IMR-90 (cell line): ENCODE measurements at places on chromosomes 6 and 20. TPM values are rescaled to one million over a fixed set of nuclear protein-coding genes. Genes with fewer than 3 reads are reported as not detected.

Gene BMP7
- not detected in 2 replicates for total RNA-seq

Gene HLA-DPA1
- not detected in 2 replicates for total RNA-seq

Gene CTAGE9
- not detected in 2 replicates for total RNA-seq

Gene FAM229B
- total RNA-seq: 8.6 and 11.4 TPM in 2 replicates

Gene XKR7
- not detected in 2 replicates for total RNA-seq

Gene POU3F2
- total RNA-seq: not detected in 2 replicates

Gene PAK5
- total RNA-seq: not detected in 2 replicates

Gene C4A
- total RNA-seq: 0.83 and 0.90 TPM in 2 replicates

Gene UNC93A
- not detected in 2 replicates for total RNA-seq

Gene COL9A1
- not detected in 2 replicates for total RNA-seq

Gene RTEL1
- 9.4 and 14.7 TPM in 2 replicates for total RNA-seq

Gene DLK2
- 0.90 and 1.1 TPM in 2 replicates for total RNA-seq

Gene NOX3
- not detected in 2 replicates for total RNA-seq

Gene VNN1
- not detected in 2 replicates for total RNA-seq

Gene TMEM244
- 0.28 and 0.36 TPM in 2 replicates for total RNA-seq

Gene CDSN
- not detected in 2 replicates for total RNA-seq

Gene RIN2
- 61.4 and 72.2 TPM in 2 replicates for total RNA-seq

Gene CLDN20
- total RNA-seq: not detected in 2 replicates

Gene VGLL2
- total RNA-seq: not detected in 2 replicates

Gene FAM184A
- total RNA-seq: not detected in 2 replicates

Gene MSH5
- total RNA-seq: 4.7 and 5.6 TPM in 2 replicates

Gene C20orf96
- total RNA-seq: 1.1 and 2.0 TPM in 2 replicates

Gene IL17F
- total RNA-seq: not detected in 2 replicates

Gene SPATS1
- not detected in 2 replicates for total RNA-seq

Gene TXLNB
- under 0.01 TPM in 2 replicates for total RNA-seq

Gene TNF
- total RNA-seq: not detected in 2 replicates

Gene MAP7
- total RNA-seq: 0.28 and 0.36 TPM in 2 replicates

Gene TAGAP
- total RNA-seq: not detected in 2 replicates

Gene STMND1
- total RNA-seq: not detected in 2 replicates

Gene SNAP91
- not detected in 2 replicates for total RNA-seq

Gene SRMS
- total RNA-seq: not detected in 2 replicates

Gene SPEF1
- total RNA-seq: under 0.01 TPM in 1 of 2 replicates, not detected in the other

Gene ERVFRD-1
- total RNA-seq: not detected in 2 replicates
